ENCODE measurements at places on chromosomes 6 and 20.

DNA sequence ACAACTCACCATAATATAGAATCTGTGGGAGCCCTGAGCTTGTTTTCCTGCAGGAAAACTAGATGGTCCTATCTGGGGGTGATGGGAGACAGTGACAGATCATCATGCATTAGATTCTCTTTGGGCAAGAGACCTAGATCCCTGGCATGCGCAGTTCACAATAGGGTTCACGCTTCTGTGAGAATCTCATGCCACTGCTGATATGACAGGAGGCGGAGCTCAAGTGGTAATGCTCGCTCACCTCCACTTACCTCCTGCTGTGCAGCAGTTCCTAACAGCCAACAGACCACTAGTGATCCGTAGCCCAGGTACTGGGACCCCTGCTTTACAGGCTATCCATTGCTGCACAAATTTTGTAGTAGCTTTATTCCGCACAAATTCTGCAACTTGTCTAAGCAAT is 84.5 kb downstream of the HIVEP2 start:
- no peak for DNase-seq

DNA sequence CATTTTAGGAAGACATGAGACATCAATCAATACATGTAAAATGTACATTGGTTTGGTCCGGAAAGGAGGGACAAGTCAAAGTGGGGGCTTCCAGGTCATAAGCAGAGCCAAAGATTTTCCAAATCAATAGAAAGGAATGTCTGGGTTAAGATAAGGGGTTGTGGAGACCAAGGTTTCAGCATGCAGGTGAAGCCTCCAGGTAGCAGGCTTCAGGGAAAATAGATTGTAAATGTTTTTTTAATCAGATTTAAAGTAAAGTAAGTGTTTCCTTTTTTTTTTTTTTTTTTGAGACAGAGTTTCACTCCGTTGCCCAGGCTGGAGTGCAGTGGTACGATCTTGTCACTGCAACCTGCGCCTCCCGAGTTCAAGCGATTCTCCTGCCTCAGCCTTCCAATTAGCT is 16.8 kb upstream of the SERPINB9 start:
- no peak for DNase-seq

GRCh38 chr6:25898289-25898977 is 24.4 kb upstream of the SLC17A3 start:
- DNase-seq: no peak

DNA sequence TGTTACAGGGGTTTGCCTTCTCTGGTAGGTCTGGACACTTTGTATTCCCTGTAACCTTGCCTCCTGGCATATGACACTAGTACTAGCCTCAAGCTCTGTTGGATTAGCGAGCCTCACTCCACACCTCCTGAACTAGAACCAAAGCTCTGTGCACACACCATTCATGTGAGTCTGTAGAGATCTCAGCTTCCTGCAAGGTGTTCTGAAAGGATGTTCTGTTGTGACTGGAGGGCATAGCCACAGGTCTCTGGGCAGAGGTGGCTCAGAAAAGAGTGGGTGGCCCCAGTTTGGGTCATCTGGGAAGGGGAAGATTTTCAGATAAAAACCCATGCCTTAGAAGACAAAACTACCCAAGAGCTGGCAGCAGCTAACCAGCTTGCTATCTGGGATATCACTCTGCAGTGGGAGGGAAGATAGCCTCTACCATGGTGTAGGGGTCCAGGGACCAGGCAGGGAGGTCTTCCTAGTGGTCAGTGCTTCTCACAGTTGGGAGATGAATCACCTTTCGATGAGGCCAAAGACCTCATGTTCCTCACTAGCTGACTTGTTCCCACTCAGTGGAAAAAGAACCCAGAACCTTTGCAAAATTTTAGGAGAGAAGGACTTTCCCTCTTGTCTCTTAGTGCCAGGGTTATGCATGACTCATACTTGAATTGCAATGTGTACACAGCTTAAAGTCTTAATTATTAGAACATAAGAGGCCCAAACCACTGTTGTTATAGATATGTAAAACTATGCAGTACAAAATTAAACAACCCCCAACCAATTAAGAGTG is 41.4 kb downstream of the HLA-F start:
- DNase-seq: no peak

GRCh38 chr6:169989594-169989993 is 238.2 kb downstream of the ERMARD start:
- no peak for DNase-seq

GRCh38 chr6:167238694-167239467 is 52.2 kb upstream of the UNC93A start:
- DNase-seq: no peak

GRCh38 chr20:4011226-4011975 is 4.0 kb downstream of the RNF24 start:
- DNase-seq: no peak

DNA sequence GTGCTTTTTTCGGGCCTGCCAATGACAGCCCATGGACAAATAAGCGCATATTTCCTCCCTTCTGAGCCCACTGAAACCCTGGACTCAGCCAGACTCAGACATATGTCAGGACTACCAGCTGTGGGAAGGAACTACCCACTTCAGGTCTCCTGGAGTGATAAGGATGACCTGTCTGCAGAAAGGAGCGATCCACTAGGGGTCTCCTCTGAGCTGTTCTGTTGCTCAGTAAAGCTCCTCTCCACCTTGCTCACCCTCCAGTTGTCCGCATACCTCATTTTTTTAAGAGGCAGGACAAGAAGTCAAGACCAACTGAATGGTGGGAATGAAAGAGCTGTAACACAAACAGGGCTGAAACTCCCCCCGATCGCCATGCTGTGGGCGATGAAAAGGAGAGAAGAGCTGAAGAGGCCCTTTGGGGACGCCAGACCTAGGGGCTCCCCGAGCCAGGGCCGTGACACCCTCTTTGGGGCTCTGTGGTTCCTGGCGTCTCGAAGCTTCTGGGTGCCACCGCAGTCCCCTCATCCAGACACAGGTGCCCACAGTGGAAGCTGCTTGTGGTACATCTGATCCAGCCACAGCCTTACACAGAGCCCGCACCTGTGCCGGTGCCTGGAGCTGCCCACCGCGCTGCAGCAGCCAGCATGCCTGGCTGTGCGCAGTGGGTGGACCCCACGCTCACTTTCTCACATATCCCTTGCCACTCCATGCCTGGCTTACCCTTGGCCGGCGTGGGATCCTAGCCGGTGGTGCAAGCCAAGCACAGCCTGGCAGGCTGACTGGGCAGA is 68.8 kb downstream of the EYS start:
- DNase-seq: no peak

DNA sequence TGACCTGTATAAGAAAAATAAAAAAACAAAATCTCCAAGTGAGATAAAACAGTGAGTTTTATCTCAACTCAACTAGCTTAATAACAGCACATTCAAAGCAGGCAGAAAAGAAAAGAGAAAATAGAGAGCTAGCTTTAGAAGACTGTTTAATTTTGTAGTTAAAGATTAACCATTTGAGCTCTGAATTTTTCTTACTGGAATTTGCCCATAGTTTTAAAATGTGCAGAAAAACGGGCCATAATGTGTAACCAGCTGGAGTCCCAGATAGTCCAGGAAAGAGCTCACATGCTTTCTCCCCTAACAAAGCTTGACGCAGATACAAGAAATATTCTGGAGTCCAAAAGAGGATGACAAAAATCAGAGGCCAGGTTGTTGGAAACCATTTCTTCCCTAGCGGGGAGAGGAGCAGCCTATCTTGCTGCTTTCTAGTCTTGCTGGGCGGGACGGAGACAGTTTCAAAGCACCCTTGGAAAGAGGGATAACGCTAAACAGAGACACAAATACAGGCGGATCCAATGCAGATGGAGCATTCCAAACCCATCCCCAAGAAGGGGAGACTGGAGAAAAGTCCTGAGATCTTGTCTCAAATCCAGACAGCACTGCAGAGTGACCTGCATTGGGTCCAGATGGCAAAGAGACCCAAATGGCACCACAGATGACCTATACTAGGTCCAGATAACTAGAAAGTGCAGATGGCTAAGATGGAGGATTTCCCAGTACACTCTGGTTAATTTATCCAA is 16.1 kb downstream of the TTK start:
- DNase-seq: no peak

- no peak for DNase-seq
Observed at GRCh38 chr6:146224988-146225387, 196.1 kb downstream of the GRM1 start.

DNA sequence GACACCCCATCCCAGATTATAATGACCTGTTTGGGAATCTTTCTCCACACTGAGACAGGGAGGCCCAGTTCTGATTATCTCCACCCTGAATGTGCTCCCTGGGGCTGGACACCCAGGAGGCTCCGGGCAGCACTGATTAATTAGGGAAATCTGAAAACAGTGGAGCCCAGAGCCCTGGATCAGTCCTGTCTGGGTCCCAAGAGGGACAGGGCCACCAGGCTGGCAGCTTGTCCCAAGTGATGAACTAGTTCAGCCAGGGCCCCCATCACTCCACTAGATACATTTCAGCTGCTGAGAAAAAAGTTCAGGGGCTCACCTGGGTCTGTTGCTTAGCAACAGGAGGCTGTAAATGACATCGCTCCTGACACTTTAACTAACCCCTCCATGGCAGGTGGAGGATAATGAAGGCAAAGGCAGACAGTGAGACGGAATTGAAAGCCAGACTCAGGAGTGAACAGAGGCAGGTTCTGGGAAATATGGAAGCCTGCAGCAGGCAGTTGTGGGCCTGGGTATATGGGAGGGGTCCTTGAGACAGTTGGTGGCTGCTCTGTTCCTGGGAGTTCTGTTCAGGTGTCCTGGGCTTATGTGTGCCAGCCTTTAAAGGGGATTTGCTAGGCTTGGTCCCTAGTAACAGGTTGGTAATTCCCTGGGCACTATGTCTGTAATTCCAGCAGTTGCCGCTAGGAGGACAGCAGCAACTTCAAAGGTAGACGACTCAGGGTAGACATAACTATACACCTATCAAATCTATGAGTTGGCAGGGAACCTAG is 78.3 kb upstream of the CTNNBL1 start:
- DNase-seq: peak; percentile 35

- no peak for DNase-seq
Observed at GRCh38 chr6:52834481-52834880, 6.1 kb downstream of the GSTA5 start.

- DNase-seq: no peak
Observed at GRCh38 chr6:5673019-5673790, 333.5 kb downstream of the NRN1 start.

GRCh38 chr6:41228616-41229015 is 467 bp downstream of the TREML4 start:
- no peak for DNase-seq

DNA sequence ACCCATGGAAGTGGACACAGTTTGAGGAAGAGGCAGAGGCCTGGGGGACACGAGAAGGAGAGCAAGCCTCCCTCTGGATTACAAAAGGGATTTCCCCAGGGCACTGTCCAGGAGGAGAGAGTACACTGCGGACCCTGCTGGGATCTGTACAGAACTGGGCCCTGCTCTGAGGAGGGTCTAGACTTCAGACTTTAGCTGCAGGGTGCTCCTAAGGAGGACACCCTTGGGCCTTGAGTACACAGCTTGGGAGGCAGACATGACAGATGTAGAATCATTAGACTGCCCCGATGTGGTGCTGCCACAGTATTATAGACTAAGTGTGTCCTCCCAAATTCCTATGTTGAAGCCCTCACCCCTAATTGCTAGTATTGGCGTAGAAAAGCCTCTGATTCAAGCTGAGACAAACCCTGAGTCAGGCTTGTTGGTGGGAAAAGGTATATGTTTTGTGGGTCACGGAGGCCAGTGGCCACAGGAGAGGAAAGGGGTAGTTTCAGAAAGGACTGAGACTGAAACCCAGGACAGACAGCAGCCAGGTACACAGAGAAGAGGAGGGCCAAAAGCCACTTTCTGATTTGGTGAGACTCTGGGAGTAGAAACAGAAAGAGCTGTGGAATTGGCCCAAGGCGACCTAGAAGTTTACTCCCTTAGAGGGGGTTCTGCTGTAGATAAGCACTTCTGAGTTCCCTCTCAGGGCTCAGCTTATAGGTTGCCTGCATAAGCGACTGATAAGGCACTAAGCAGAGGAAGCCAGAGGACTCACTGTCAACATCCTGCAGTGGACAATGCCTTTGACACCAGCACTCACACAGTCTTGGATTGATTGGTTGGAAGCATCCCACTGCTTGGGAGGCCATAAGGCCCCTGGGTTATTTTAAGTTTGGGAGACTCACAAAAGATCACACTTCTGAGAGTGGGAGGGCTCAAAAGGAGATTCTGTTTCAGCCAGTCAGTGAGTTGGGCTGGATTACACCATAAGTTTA is 16.5 kb upstream of the SH3BGRL2 start:
- no peak for DNase-seq

DNA sequence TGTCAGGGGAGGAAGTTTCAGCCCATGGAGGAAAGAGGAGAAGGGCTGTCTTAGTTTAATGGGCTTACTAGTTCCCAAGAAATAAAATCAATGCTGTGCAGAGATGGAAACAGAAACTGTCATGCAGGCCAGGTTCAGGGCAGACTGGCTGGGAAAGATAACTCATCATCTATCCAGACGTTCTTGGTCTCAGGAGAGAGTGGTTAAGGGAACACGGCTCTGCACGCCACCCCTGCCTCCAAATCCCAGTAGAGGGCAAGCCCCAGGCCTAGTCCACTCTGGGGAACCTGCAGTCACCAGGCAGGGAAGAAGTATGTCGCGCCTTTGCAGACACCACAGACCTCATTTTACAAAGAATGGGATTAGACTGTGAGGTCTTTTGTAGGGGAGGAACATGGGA is 12.5 kb downstream of the ALDH8A1 start:
- no peak for DNase-seq

DNA sequence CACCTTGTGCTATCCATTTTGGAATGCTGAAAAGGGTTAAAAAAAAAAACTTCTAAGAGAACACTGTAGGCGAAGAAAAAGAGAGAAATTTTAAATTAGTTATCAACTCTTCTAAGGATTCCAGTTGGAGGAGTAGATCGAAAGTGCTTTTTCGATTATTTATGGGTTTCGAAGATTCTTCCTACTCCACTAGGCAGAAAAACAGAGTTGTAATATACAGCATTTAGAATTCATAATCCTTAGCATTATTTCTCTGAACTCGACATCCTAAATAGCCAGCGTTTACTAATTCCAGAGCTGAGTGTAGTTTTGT is 817 bp upstream of the RNF217 start:
- DNase-seq: no peak

GRCh38 chr6:151482290-151482689 is 11.5 kb upstream of the CCDC170 start:
- no peak for DNase-seq

- DNase-seq: no peak
Observed at GRCh38 chr20:4120921-4121321, 105.6 kb upstream of the RNF24 start.

GRCh38 chr6:83849610-83850009 is 3.5 kb upstream of the RIPPLY2 start:
- no peak for DNase-seq

Data from stimulated activated CD8-positive, alpha-beta memory T cell treated with anti-CD3 and anti-CD28 coated beads, Interleukin-15, amount 100 ng/mL, for 1 hour (primary cell).